Hepatocyte (in vitro differentiated cells): ENCODE measurements at places on chromosomes 2 and 18.

DNA sequence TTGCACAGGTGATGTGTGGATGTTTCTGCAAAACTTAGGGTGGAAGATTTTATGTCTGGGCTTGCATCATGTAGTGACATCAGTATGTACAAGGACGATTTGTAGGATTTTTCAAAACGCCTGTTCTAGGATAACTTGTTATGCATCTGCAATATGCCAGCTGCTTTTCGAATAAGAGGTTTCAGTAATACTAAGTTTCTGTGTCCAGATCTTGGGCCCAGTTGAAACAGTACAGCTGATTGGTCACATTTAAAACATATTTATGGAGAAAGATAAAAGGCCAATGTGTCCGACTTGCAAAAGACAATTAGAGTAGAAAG lies 1.2 kb downstream of the PTPN4 start:
- peaks cover 12% of the 10 kb centered on the region for H3K4me1 ChIP-seq
- H3K27me3 ChIP-seq: no peaks in the 10 kb centered on the region
- peak overlapping the region; percentile 70 for H3K4me3 ChIP-seq
- no peaks in the 10 kb centered on the region for H3K36me3 ChIP-seq
- peak; percentile 28 for DNase-seq

- H3K4me1 ChIP-seq: no peaks in the 10 kb centered on the region
- H3K4me3 ChIP-seq: no peak overlapping the region
- H3K27me3 ChIP-seq: no peaks in the 10 kb centered on the region
- no peaks in the 10 kb centered on the region for H3K36me3 ChIP-seq
- peak; percentile 38 for DNase-seq
Measured at GRCh38 chr18:1513519-1513918, 608.8 kb downstream of the ADCYAP1 start.

GRCh38 chr18:74796841-74797576 lies 199.3 kb downstream of the ZNF407 start:
- peak overlapping the region; percentile 71 for H3K27ac ChIP-seq
- H3K36me3 ChIP-seq: no peaks in the 10 kb centered on the region
- no peak overlapping the region for H3K4me3 ChIP-seq
- peaks cover 6% of the 10 kb centered on the region for H3K4me1 ChIP-seq
- DNase-seq: peak; percentile 24
- no peaks in the 10 kb centered on the region for H3K27me3 ChIP-seq

- H3K4me1 ChIP-seq: peaks cover 23% of the 10 kb centered on the region
- peak; percentile 65 for DNase-seq
- no peaks in the 10 kb centered on the region for H3K27me3 ChIP-seq
- H3K4me3 ChIP-seq: no peak overlapping the region
Measured at GRCh38 chr2:160324161-160324800, 124.2 kb upstream of the ITGB6 start.

GRCh38 chr2:40388161-40388560 lies 63.7 kb downstream of the SLC8A1 start:
- no peak overlapping the region for H3K4me3 ChIP-seq
- H3K36me3 ChIP-seq: no peaks in the 10 kb centered on the region
- H3K4me1 ChIP-seq: no peaks in the 10 kb centered on the region
- no peak overlapping the region for H3K27ac ChIP-seq
- no peaks in the 10 kb centered on the region for H3K27me3 ChIP-seq
- DNase-seq: no peak

- H3K4me3 ChIP-seq: no peak overlapping the region
- peak overlapping the region; percentile 34 for H3K27ac ChIP-seq
- no peaks in the 10 kb centered on the region for H3K36me3 ChIP-seq
- H3K27me3 ChIP-seq: no peaks in the 10 kb centered on the region
- DNase-seq: peak; percentile 54
Measured at GRCh38 chr2:6181525-6181924, 489.3 kb downstream of the SOX11 start.

DNA sequence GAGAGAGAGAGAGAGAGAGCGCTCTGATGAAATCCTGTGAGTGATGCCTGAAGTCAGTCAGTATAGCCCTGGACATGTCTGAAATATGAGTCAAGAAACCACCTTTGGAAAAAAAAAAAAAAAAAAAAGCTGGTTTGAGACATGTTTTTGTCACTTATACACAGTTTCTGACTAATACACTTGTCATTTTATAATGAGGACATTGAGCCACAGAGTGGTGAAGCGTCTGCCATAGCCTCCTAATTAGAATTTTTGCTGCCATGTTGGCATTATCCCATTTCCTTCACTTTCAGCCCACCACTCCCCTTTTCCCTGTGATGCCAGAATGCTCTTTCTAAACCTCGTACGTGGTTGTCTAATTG lies 15.7 kb upstream of the MYO3B start:
- no peak overlapping the region for H3K4me3 ChIP-seq
- DNase-seq: no peak
- no peaks in the 10 kb centered on the region for H3K27me3 ChIP-seq
- H3K36me3 ChIP-seq: no peaks in the 10 kb centered on the region
- H3K4me1 ChIP-seq: no peaks in the 10 kb centered on the region
- H3K27ac ChIP-seq: no peak overlapping the region

DNA sequence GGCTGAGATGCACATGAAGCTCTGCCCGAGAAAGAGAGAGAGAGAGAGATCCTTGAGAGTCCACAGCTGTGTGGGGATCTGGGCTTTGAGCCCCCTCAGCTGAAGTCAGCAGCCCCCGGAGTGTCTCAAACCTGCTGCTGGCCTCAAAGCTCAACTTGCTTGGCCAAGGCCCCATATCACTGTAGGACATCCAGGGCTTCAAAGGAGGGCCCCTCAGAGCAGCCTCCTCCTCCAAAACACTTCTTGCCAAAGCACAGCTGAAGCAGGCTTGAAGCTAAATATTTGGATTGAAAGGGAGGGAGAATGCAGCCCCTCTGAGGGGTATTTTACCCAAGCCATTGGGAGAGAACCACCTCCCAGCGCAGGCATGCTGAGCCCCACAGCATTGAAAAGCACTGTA lies 357.6 kb downstream of the OSR1 start:
- peaks cover 13% of the 10 kb centered on the region for H3K4me1 ChIP-seq
- no peak for DNase-seq
- no peaks in the 10 kb centered on the region for H3K36me3 ChIP-seq
- H3K4me3 ChIP-seq: no peak overlapping the region
- no peaks in the 10 kb centered on the region for H3K27me3 ChIP-seq
- no peak overlapping the region for H3K27ac ChIP-seq

DNA sequence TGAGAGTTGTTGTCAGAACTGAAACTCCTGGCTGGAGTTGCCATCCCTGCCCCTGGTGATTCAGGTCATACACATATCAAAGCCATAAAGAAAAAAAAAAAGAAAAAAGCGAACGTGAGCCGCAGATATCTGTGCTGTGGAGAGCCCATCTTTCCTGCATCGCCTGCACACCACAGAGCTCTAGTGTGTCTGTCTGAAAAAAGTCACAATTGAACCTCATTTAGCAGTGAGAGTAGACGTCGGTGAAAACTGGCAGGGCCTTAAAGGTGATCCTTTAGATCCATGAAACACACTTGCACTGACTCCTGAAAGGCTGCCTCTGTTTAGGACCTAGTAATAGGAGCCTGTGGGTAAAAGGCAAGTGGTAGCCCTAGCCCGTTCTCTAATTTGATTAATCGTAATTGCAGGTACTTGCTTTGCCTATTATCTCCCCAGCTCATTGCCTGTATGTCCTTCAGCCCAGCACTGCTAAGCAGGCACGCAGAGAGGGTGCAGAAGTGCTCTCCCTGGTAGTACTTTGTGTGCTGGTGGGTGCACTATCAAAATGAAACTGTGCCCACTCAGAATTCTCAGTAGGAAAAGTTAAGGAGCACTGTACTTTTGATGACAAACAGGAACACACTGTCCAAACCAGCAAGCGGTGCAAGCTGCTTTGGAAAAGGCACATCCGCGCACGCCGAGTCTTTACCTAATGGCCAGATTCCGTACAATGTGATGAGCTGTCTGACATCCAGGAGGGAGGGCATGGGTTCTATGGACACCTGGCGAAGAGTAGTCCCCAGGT lies 103.5 kb upstream of the ASB18 start:
- no peaks in the 10 kb centered on the region for H3K27me3 ChIP-seq
- no peak overlapping the region for H3K27ac ChIP-seq
- DNase-seq: no peak
- H3K36me3 ChIP-seq: no peaks in the 10 kb centered on the region
